AG10803 (cell line): ENCODE measurements at places on chromosomes 12 and 14.

DNA sequence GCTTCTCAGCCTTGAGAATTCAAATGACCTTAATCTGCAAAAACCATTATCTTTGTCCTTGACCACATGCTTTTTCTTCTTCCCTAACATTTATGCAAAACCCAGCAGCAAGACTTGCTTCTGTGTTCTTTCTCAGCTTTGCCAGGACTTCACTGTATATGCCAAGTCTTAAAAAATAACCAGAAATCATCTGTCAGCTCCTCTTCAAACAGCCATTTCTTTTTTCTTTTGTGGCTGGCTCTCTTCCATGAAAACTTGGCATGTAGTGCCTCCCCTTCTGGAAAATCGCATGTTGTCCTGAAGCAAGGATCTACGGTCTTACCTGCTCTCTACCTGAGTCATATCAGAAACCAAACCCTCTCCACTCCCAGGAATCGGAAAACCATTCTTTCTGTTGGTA lies 364.9 kb downstream of the RPS29 start:
- DNase-seq = no peak

DNA sequence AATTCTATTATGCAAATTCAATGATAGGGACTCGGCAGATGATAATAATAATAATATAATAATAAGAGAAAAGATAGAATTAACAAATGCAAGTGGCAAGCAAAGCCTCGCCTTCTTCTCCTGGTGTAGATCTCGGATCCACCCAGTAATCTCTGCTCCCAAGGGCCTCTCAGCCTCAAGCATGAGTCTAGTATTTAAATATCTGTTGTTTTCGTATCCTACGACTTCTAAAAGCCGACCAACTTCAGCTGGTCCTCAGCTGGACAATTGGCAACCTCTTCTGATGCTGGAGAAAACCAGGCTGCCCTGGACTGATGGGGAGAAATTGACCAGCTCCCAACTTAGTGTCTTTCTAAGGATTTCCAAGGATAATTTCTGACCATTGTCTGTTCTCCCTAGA lies 14.0 kb upstream of the MAP1LC3B2 start:
- DNase-seq = no peak

- DNase-seq = peak; percentile 68
Measured at GRCh38 chr14:70882776-70883492, 24.3 kb upstream of the PCNX1 start.

- no peak for DNase-seq
Measured at GRCh38 chr14:103653805-103654204, 24.8 kb downstream of the KLC1 start.

DNA sequence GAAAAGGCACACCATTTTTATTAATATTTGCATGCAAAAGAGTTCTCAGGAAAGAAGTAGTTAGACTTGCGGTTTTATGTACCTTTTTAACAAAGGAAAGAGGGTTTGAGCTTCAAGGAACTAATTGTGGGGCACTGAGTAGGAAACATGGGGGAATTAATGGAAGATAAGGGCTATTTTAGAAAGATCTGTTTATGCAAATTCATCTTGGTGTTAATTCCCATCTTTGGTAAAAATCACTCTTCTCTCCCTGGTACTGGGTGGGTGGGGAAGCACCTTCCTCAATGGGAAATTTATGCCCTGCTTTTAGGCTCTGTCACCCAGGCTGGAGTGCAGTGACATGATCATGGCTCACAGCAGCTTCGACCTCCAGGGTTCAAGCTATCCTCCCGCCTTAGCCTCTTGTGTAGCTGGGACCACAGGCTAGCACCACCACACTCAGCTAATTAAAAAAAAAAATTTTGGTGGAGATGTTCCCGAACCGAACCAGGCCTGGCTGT lies 30.1 kb upstream of the RESF1 start:
- DNase-seq = no peak

GRCh38 chr12:117596968-117597367 lies 235.5 kb upstream of the NOS1 start:
- peak; percentile 26 for DNase-seq

GRCh38 chr12:54025499-54026405 lies 2.5 kb upstream of the HOXC6 start:
- DNase-seq = peak; percentile 56

- no peak for DNase-seq
Measured at GRCh38 chr12:94954029-94954685, 49.3 kb downstream of the NDUFA12 start.

- peak; percentile 84 for DNase-seq
Measured at GRCh38 chr12:110266980-110267620, 13.9 kb upstream of the ATP2A2 start.

GRCh38 chr14:65080960-65081747 lies 21.2 kb downstream of the MAX start:
- no peak for DNase-seq

DNA sequence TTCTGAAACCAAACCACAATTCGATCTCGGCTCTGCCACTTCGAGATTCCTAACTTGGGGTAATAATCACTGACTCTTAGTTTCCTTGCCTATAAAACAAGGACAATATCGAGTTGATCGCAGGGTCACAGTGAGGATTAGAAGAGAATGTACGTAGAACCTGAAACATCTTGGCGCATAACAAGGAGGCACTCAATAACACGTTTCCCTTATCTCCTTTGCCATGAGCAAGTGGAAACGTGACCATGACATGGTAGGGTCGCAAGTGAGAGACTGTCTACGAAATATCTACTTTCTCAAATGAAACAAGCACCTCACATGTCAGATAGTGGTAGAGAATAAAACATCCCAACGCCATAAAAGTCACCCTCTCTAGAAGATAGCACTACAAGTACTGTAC lies 2.3 kb downstream of the DICER1 start:
- no peak for DNase-seq

- DNase-seq = no peak
Measured at GRCh38 chr12:112506513-112507166, 87.9 kb downstream of the PTPN11 start.

DNA sequence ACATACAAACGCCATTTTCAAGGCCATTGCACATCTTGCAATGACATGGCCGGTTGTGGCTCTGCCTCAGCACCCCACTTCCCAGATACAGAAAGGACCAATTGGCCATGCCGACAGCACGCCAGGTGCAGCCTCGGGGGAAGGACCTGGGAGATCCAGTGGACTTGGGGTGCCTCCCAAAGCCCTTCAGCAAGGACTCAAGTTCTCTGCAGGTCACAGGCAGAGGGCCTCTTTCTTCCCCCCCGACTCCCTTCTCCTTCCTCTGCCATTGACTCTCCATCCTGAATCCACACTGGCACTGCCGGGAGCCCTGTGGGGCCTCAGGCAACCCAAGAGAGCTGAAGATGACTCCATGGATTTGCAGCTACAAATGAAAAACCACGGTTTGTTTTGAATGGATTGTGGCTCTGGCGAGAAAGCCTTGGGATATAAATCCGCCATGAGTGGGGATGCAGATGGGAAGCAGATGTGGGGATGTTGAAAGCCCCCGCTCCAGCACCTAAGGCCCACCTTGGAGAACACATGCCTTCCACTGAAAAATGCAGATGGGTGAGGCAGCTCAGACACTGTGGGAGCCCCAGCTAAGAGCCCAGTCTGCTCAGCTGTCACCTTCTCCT lies 35.1 kb upstream of the LTBP2 start:
- peak; percentile 86 for DNase-seq

GRCh38 chr12:94336211-94336925 lies 123.3 kb downstream of the CEP83 start:
- DNase-seq = peak; percentile 3

GRCh38 chr14:100864206-100864605 lies 38.3 kb downstream of the MEG3 start:
- no peak for DNase-seq

DNA sequence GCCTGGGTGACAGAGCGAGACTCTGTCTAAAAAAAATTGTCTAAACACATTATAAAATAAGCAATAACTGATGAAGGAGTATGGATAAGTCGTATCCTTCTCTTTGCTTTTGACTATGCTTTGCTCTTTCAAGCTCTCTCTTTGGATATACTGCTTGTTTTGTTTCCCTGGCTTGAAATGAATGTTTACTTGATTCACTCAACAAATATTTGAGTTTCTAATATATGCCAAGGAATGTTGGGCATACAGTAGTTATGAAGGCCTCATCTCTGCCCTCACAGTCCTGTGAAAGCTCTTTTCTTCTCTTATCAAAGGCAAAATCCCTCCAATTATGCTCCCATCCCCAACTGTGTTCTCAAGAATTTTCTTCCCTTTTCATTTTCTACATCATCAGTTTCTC lies 123.5 kb downstream of the PTPRR start:
- DNase-seq = no peak

- no peak for DNase-seq
Measured at GRCh38 chr12:132492522-132492921, 2.6 kb downstream of the FBRSL1 start.

DNA sequence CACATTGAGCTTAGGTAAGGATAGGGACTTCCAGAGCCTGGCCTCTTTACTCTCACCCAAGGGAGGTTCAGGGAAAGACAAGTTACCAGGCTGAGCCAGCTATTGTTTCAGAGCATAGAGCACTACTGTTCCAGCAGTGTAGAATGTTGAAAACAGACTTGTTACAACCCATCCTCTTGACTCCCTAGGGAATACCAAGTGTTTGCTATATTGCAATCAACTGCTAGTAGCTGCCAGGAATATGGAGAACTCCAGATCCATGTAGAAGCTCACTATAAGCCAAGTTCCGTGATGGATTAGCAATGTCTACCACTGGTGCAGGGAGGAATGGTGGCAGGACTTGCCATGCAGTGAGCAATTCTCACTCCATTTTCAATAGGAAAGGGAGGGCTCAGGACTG lies 199.8 kb upstream of the RBM19 start:
- DNase-seq = peak; percentile 45

DNA sequence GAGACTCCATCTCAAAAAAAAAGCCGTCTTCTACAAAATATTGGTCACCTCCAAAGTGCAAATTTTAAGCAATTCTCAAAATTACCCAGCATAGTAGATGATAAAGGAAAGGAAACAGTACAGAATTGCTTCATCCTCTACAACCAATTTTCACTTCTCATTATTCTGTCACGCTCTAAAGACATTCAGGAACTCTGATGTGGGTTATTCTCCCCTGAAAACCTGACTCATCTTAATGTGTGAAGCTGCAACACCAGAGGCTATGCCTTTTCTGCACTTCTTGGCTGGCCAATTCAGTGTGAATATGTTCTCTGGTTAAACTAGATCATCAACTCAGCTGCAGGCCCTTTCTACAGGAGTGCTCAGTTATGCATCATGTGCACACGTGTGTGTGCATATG lies 11.0 kb downstream of the PTGER2 start:
- peak; percentile 52 for DNase-seq

- DNase-seq = peak; percentile 44
Measured at GRCh38 chr12:9813821-9814798, 13.2 kb upstream of the KLRF1 start.

- no peak for DNase-seq
Measured at GRCh38 chr12:27711317-27711682, 668 bp downstream of the MRPS35 start.

- DNase-seq = no peak
Measured at GRCh38 chr14:40240245-40240859, 808.1 kb upstream of the FBXO33 start.

- peak; percentile 86 for DNase-seq
Measured at GRCh38 chr12:401235-402028, at the start of gene CCDC77. CCDC77 (plus strand) TSS chr12:401644; CDS start chr12:409384, 7,740 bp downstream.

DNA sequence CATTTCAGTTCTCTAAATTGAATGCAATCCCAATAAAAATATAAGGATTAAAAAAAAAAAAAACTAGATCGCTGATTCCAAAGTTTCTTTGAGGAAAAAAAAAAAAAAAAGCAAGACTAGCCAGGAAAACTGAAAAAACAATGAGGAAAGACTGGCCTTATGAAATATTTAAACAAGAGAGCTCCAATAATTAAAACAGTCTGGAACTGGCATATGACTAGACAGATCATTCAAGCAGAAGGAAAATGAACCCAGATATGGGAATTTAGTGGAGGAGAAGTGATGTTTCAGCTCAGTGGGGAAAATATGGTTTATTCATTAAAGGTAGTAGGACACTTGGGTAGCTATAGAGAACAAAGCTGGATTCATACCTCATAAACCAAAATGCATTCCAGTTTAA lies 42.0 kb upstream of the TBC1D15 start:
- DNase-seq = peak; percentile 67

DNA sequence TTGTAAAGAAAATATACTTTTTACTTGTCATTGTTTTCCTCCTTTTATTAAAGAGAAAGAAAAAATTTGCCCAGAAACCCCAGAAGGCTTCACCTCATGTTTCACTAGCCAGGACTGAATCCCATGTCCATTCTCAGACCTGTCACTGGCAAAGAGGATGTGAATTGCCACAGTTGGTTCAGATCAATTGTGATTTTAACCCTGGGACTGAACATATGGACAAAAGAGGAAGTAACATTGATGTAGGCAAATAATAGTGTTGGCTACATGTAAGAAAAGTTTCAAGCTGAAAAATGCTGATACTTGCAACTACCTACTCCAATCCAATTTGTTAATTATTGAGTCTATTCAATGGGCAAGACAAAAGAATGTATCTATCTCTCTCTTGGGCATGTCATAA lies 8.6 kb upstream of the CCDC196 start:
- no peak for DNase-seq

- no peak for DNase-seq
Measured at GRCh38 chr14:64450255-64450654, 15.0 kb upstream of the AKAP5 start.

DNA sequence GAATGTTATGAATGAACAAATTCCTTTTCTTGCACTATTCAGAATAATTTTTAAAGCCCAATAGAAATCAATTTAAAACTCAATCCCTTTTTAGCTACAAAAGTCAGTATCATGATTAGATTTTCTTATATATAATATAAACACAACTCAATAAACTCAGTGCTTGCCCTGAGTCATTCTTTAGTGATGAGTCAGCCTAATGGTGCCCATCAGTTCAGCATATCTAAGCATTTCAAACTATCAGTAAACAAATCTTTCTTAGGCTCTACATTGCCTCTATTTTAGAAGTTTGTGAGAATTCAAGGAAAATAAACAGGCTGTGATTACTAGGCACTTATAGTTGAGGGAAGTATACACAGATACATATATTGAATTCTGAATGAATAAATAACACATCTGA lies 179.6 kb downstream of the NELL2 start:
- DNase-seq = no peak

DNA sequence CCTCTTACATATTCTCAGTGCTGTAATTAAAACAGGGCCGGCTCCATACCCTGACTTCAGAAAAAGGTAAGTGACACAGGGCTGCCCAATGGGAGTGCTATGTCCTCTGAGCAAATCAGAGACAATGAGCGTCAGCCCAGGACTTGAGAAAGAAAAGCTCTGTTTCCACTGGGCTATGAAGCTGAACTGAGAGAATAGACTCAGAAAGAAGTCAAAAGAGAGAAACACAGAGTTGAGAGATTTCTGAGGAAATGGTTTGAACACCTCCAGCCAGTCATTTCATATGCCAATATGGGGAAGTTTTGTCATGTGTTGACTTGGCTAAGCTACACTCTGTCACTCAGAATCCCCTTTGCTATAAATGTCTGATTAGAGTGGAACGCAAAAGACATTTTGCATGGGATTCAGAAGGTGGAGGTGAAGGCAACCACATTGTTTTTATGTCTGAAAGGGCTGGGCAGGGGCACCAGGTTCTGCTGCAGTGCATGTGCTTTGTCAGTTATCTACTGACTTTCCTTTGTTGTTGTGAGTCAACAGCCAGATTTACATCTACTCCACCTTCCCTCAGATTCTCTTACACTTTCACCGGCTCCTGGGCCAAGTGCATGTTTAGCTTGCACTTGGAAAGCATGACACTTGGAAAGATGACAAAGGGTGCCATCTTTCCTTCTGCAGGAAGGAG lies 313.3 kb downstream of the DUSP6 start:
- no peak for DNase-seq
